ENCODE measurements at places on chromosomes 7 and 10. TPM values are rescaled to one million over a fixed set of nuclear protein-coding genes. Genes with fewer than 3 reads are reported as not detected.

LRGUK gene
- total RNA-seq, result 0.37 TPM

ZNF282 gene
- 24.8 TPM for total RNA-seq

RADIL gene
- 1.6 TPM for total RNA-seq

GPR85 gene
- total RNA-seq, result not detected

TEX47 gene
- total RNA-seq, result not detected

BAIAP2L1 gene
- 38.0 TPM for total RNA-seq

HIF1AN gene
- 19.1 TPM for total RNA-seq

ADARB2 gene
- total RNA-seq, result 0.17 TPM

ACTL6B gene
- not detected for total RNA-seq

SP4 gene
- total RNA-seq, result 1.3 TPM

HYAL4 gene
- total RNA-seq, result not detected

NCOA4 gene
- 84.6 TPM for total RNA-seq

WNT8B gene
- total RNA-seq, result not detected

HGF gene
- 0.03 TPM for total RNA-seq

HOXA6 gene
- 1.7 TPM for total RNA-seq

PPP1R3A gene
- not detected for total RNA-seq

GPR141 gene
- total RNA-seq, result not detected

IFIT3 gene
- total RNA-seq, result 5.4 TPM

NCF1 gene
- total RNA-seq, result 0.18 TPM

HMX2 gene
- not detected for total RNA-seq

MACC1 gene
- total RNA-seq, result not detected

HSPA14 gene
- total RNA-seq, result 37.8 TPM

Measured in A549 treated with AZD2906 at 1 μM for 4 hours (cell line).